CD4-positive, alpha-beta T cell treated with Interleukin-1 beta for 1 hour (primary cell): ENCODE measurements at places on chromosomes 7 and 10.

- no peak for DNase-seq
Measured at GRCh38 chr10:102767428-102768160, 23.8 kb downstream of the WBP1L start.

- DNase-seq: peak; percentile 84
Measured at GRCh38 chr10:43409385-43410109, 561 bp upstream of the HNRNPF start.

DNA sequence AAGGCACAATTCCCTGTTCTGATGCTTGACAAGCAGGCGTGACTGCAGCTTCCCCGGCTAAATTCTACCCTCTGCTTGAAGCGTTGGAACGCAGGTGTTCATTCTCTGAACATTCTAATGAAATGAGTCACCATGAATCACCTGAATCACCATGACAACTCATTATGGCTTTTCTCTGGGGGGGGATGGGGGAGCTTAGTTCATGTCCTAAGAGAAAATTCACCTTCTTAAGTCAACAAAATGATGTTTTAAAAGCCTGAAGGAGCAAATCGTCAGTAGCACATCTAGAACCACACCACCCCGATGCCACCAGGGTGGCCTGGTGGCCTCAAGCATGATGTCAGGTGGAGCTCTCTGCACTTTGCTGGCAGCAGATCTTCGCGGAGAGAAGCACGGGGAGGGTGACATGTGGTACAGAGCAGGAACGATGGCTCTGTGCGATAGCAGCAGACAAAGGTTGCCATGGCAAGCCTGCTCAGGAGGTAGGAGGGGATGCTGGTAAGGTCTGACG, 33.7 kb downstream of the DDC start:
- no peak for DNase-seq

DNA sequence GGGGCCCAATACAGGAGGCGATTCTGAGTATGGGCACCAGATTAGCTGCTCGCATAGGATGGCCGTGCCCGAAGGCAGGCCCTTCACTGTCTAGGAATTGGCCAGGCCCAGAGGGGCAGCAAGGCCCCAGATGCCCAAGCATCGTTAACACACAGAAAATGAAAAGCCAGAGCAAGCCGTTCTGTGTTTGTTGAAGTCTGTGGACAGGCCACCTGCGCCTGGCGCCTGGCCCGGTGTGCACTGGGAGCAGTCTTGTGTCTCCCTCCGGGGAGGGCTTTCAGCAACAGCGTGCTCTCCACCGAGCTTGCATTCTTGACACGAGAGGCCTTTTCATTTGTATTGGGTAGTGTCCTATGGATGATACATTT, 34.5 kb upstream of the TTYH3 start:
- DNase-seq: no peak

DNA sequence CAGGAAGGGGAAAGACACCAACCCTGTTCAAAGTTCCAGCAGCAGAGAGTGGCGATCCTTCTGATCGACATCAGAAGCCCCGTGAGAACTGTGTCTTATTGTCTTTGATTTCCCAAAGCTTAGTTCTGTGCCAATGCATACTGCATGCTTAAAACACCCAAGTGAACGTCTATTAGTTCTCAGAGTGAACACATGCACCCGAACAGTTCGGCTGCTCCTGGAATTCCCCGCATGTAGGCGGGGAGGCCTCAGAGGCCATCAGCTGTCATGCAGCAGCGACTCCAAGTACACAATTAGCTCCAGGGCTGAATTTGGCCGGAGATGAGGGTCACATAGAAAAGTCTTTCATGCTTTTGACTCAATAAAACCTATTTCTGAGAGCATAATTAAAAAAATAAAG, 276.9 kb downstream of the ZMYND11 start:
- no peak for DNase-seq

DNA sequence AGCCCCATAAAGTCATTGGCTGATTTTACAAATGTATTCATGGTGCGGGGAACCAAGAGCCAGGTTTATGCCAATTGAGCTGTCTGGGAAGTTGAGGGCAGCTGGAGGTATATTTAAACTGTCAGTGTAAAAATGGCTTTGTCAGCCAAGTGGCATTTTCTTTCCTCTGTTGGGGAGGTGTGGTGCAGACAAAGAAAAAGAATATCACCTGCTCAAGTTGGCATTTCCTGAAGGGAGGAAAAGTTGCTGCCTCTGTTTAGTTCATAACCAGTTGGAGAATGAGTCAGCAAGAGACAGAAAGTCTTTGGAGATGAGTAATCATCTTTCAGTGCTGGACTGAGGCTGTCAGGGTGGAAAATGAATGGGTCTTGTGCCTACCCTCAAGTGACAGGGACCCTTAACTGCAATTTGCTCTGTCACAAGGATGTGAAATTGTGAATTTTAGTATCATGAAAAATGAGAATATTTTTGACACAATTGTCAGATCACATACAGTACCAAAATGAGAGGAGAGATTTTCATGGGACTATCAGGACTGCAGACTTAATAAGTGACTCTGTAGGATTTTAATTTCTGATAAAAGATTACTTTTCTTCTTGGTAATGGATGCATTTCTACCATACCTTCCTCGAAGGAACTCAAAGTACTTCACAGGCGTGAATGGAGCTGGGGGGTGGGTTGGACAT, 137.3 kb downstream of the ANLN start:
- DNase-seq: no peak

DNA sequence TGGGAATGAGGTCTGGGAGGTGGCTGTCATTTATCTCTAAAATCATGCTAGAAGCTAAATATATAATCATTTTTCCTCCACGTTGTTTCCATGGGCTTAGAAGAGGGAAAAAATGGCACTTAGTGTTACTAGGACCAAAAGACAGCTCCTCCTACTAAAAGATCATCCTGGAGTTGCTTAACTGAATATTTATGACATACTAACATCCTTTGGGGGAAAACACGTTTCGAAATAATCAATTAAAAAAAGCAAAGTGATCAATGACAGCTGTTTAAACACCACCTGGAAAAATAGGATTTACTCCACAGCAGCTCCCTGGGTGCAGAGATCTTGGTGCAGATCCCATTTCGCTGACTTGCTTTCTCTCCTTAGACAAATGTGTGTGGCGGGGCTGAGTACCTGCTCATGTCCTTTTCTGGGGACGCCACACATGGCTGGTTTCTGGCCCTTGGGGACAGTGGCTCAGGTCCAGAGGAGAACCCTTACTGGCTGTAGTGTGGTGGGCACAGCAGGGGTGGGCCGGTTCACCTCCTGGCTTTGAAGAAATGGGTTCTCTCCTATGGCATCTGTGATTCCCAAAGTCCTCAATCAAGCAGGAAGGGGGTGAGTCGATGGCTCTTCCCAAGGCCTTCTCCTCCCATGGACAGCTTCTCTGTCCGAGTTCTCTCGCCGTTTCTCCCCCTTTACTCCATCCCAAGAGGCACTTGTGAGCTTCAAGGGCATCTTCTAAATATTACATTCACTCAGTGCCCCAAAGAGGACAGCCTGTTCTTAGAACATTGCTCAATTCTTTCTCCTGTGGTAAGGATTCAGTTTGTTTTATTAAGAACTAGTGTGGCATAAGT, 156.4 kb upstream of the KLF14 start:
- DNase-seq: no peak

- no peak for DNase-seq
Measured at GRCh38 chr7:2199528-2199927, 33.2 kb downstream of the MAD1L1 start.

DNA sequence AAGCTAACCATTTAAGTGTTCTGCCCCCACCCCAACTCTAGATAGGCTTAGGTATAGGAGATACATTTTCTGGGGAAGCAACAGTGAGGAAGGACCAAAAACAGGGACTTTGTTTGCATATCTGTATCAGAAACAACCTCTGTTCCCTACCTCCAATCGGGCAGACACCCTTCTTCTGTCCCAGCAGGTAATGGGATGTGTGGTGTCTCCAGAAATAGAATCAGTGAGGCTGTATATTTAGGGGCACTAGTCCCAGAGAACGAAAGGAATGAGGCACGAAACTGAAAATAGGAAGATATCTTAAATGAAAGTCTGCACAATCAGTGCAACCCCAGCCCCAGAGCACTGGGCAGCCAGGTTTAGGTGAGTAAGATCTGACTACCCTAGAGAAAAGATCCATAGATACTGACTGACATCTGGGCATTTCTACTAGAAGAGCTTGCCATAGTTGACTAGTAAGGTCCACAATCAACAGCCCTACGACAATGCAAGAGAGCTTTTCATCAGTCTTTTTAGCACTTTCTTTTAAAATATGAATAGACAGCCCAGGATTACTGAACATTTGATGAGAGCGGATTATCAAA, 28.1 kb downstream of the PLEKHA1 start:
- DNase-seq: no peak

DNA sequence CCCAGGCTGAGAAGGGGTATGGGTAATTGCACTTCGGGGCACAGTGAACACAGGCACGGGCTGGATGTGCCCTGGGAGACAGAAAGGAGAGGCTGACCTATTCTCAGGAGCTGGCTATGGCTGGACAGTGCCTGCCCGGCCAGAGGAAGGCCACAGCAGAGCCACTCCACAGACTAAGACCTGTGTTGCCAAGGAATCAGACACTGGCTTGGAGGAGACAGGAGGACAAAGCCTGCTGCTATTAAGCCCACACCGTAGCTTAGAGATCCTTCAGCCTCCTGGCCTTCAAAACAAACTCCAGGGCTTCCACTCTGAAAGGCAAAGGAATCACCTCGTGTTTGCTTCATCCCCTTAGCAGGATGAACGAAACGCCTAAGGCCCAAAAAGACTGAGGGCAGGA, 82.2 kb downstream of the ALOX5 start:
- DNase-seq: no peak

- DNase-seq: no peak
Measured at GRCh38 chr10:130218936-130219335, 82.7 kb downstream of the GLRX3 start.
